ENCODE measurements at places on chromosomes 16 and 17.

DNA sequence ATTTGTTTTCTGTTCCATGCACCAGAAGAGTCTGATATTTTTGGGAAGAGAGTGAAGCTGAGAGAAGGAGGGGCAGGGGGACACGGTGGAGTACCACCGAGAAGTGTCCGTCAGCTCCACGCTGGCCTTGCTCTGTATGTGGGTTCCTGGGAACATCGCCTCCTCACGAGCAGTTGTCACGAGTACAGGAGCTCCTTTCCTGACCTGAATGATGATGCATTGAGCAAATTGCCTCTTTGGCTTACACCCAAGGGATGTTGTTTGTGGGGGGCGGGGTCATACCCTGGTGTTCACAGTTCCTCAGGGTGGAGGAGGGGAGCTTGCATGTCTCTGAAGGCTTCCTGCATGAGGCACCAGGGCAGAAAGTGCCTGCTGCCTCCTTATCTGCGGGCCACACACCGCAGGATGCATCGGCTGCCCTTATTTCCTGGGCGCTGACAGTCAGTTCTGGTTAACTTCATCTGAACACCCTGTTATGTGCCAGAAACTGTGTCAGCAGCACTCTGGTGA, 36.2 kb downstream of the RGS9 start:
- H3K4me1 ChIP-seq = peaks cover 20% of the 10 kb centered on the region
- no peaks in the 10 kb centered on the region for H3K36me3 ChIP-seq
- no peak overlapping the region for H3K4me3 ChIP-seq
- no peaks in the 10 kb centered on the region for H3K27me3 ChIP-seq
- no peak overlapping the region for H3K27ac ChIP-seq

- DNase-seq = no peak
- H3K36me3 ChIP-seq = peaks cover 57% of the 10 kb centered on the region
- no peak overlapping the region for H3K27ac ChIP-seq
- no peaks in the 10 kb centered on the region for H3K4me1 ChIP-seq
- no peak overlapping the region for H3K4me3 ChIP-seq
- no peaks in the 10 kb centered on the region for H3K27me3 ChIP-seq
Observed at GRCh38 chr16:16133943-16134604, 89.2 kb downstream of the ABCC6 start.

DNA sequence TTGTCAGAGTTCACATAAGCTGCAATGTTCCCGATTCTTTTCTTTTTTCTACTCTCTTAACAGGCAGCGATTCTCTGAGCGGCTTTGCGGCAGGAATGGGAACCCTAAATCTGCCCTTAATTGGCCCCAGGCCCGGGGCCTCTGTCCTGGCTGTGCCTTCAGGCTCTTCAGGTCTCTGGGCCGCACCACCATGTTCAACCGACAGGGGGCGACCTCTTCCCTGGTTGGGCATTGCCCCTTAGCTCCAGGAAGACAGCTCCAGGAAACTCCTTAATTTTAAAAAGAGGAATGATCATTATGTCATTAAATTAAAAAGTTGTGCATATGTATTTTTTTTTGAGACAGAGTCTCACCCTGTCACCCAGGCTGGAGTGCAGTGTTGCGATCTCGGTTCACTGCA, 20.3 kb downstream of the CACNG5 start:
- no peak for DNase-seq
- H3K4me1 ChIP-seq = no peaks in the 10 kb centered on the region
- H3K36me3 ChIP-seq = no peaks in the 10 kb centered on the region
- no peaks in the 10 kb centered on the region for H3K27me3 ChIP-seq

DNA sequence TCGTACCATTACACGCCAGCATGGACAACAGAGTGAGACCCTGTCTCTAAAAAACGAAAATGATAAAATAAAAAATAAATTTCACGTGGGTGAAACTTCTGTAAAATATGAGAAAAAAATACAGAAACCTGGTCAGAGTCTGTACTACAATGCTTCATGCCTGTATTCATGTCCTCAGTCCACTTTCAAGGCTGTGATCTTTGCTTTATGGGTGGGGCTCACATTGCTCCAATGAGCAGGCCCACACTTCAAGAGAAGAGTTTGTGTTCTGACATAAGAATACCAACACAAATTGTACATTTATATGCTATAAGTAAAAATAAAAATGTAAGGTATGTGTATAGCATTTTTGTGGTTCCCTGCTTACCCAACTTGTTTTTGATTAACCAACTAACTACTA, 32.2 kb upstream of the ABCA3 start:
- H3K27me3 ChIP-seq = no peaks in the 10 kb centered on the region
- H3K27ac ChIP-seq = no peak overlapping the region
- no peak overlapping the region for H3K4me3 ChIP-seq
- no peaks in the 10 kb centered on the region for H3K4me1 ChIP-seq
- no peak for DNase-seq

DNA sequence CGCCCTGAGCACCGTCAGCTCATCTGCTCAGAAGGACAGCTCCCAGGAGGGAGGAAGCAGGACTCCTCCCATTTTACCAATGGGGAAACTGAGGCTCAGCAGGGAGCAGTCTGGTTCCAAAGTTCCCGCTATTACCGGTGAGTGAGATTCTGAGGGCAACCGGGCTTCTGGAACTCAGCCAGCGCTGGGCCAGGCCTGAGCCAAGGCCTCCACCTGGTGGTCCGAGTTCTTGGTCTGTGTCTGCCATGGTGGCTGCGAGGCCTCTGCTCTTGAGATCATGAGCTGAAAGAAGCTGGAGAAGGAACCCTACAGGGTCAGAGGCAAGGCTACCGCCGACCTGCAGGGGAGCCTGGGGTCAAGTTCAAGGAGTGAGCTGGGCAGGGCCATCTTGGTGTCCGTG, 110.8 kb upstream of the GSE1 start:
- DNase-seq = no peak
- H3K4me3 ChIP-seq = no peak overlapping the region
- H3K27ac ChIP-seq = no peak overlapping the region
- H3K27me3 ChIP-seq = no peaks in the 10 kb centered on the region
- no peaks in the 10 kb centered on the region for H3K36me3 ChIP-seq

DNA sequence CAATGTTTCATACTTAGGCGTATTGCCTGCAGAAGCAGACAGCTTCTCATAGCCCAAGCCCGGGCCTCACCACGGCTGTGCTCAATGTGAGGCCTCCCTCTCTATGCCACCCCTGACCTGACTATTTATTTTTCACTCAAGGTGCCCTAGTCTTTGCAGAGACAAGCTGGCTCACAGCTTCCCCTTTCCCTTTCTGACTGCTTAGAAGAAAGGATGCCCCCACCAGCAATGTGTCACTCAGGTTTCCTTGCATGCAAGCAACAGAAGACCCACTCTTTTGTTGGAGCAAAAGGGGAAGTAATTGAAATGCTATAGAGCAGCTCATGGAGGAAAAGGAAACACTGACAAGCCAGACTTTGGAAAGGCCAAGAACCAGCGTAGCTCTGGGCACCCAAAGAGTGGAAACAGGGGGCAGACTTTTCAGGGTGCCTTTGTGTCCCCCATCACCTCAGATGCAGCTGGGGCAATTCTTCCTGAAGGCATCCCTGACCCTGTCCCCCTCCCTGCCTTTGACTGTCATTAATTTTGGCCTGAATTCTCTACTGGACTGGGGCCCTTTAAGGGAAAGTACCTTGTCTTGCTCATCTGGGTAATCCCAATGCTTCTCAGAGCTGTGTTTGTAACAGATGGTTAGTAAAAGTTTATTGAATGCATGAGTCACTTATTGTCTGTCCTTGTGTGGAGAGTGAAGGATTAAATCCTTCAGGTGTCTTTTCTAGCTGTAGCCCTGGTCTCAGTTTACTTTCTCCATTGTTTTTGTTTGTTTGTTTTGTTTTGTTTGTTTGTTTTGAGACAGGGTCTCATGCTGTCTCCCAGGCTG, 17.8 kb downstream of the RGS9 start:
- DNase-seq = no peak
- H3K4me3 ChIP-seq = no peak overlapping the region
- no peaks in the 10 kb centered on the region for H3K4me1 ChIP-seq

DNA sequence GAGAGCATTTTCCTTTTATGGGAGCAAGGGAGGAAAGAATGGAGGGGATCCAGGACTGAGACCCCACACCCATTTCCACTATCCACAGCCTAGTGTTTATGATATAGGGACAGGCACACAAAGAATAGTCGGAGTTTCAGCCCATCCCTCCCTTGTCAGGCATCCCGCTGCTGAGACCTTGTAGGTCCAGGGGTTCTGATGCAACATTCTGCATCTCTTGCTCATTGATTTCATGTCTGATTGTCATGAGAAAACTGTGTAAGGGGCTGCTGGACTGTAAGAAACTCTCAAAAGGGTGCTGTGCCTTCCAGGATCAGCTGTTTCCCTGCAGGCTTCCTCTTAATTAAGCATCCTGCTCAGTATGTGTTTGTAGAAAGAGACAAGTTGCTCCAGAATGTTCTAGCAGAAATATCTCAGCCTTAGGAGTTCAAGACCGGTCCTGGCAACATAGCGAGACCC, 5.3 kb upstream of the POLR3E start:
- no peaks in the 10 kb centered on the region for H3K27me3 ChIP-seq
- H3K36me3 ChIP-seq = no peaks in the 10 kb centered on the region
- no peak overlapping the region for H3K4me3 ChIP-seq
- DNase-seq = no peak

- H3K4me3 ChIP-seq = no peak overlapping the region
- no peaks in the 10 kb centered on the region for H3K4me1 ChIP-seq
- H3K27me3 ChIP-seq = no peaks in the 10 kb centered on the region
- no peak for DNase-seq
- no peak overlapping the region for H3K27ac ChIP-seq
Observed at GRCh38 chr17:4375039-4375748, 8.7 kb upstream of the UBE2G1 start.
